Astrocyte of the cerebellum (primary cell): ENCODE measurements at places on chromosomes 1 and 21.
A peak's percentile ranks its signal among the peaks of the same experiment; 100 is the strongest.

DNA sequence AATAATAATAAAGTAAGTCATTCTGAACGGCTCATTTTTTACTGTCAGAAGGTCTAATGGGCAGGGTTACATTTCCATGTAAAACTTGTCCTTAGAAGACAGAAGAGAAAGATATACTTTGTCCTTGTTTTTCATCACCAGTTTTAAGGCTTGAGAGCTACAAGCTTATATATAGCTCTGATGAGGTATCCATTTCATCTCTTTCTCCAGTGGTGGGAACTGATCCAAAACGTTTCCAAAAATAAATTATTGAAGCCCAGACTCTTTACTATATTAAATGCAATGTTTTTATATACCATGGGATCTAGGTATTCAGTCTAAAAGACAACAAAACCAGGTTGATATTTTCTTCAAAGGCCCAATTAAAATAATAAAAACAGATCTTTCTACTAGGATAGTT, 8.7 kb downstream of the B3GALNT2 start:
- no peak for DNase-seq

GRCh38 chr1:246782120-246782900, 58.1 kb downstream of the SCCPDH start:
- peak; percentile 85 for DNase-seq

DNA sequence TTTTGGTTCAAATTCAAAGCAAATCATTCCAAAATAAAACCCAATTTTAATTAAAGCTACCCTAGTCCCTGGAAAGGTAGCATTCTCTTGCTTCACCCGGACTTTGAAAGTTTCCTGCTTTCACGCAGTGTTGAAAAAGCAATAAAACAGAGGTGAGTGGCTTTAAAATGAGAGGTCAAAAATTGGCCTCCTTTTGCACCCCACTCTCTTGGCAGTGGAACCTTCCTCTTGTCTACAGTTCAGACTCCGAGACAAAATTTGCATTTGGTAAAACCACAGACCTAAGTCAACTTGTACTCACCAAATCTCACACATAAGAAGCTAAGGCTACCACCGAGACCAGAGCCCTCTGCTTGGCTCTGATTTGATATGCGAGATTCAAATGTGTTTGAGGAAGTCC, 252.7 kb downstream of the TTLL7 start:
- no peak for DNase-seq

DNA sequence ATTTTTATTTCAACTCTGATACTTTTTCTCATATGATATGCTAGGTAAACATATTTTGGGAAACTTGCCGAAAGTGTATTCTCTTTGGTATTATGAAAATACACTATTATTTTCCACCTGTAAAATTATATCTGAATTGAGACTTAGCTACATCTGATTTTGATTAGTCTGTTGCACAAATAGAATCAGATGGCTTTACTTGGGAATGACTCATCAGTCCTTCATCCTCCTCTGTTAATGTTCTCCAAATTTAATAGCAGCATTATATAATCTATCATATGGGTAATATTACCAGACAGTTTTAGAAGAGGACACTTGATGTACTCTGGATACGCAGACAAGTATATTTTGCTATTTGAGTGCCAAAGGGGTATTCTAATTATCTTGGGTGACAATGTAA, 245.3 kb downstream of the CTH start:
- DNase-seq = no peak

DNA sequence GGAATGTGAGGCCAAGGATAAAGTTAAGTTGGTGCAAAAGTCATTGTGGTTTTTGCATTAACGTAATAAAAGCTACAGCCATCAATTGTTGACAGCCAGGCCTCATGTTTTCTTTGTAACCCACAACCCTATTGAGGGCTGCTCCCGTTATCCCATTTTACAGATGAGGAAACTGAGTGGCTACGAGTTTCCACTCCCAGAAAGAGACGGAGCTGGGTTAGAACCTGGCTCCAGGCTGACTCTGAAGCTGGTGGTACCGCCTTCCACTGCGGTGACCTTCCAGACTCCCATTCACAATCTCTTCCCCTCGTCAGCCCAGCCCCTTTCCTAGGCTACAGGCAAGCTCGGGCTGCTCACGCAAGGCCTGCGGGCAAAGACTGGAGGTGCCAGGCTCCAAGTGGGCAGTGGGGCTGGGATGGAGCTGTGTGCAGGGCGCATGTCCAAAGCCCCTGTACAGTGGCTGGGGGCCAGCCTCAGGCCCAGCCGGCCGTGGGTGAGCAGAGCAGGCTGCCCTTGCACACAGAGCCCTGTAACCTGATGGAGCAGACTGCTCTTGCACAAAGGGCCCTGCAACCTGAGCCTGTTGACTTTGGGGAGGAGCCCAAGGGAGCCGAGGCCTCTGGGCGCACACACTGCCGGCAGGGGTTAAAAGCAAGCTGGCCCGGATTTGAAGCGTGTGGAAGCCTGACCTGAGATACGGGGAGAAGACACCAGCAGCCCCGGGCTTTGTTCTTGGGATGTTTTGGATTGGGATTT, 97.4 kb upstream of the TMPRSS2 start:
- no peak for DNase-seq

- DNase-seq = no peak
These were observed 39.8 kb upstream of the SRP9 start for GRCh38 chr1:225737866-225738265.

DNA sequence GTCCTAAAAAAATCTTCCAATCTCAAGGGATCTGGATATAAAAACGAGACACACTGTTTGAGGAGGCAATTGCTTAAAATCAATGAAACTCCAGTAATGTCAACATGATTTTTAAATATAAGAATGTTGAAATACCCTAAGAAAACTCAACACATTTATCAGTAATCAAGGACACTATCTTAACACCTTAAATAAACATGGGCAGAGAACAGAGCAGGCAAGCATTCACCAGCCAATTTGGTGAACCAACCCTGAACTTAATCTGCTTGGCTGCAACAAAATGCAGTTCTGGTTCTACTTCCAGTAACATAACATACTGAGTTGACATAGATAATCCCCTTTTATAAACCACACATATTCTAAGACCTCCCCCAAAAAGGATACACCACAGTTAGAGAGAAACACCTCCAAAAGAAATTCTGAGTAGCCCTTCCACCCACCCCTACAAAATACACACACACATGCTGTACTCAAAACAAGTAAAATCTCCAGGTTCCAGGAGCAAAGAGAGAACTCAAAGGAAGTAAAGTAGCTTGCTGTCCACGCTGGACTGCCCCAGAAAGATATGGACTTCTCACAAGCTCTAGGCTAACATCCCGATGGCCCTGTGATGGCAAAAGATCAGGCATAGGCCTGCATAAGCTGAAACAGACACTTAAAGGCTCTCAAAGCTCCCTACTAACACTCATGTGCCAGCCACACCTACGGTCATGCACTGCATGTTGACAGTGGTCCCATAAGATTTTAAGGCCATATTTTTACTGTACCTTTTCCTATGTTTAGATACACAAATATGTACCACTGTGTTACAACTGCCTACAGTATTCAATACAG, 30.5 kb downstream of the TP53BP2 start:
- DNase-seq = no peak

- no peak for DNase-seq
These were observed 75.4 kb downstream of the RGS2 start for GRCh38 chr1:192884241-192884640.

DNA sequence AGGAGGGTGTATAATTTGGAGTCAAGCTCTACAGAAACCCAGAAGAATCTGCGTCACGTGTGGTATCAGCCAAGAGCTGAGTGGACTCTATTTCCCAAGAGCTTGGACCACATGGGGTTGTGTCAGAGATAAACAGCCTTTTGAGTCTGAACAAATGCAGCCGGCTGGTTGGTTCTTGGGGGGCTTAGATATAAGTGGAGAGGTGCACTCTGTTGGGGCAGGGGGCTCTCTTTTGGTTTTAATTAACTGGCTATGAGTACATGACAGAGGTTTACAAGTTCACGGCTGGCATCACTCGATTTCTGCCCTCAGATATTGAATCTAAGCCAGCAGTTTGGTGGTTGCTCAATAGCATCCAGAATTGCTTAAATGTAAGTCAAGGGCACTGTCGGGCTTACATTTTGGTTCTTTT, 501 bp upstream of the MRAP start:
- DNase-seq = no peak

DNA sequence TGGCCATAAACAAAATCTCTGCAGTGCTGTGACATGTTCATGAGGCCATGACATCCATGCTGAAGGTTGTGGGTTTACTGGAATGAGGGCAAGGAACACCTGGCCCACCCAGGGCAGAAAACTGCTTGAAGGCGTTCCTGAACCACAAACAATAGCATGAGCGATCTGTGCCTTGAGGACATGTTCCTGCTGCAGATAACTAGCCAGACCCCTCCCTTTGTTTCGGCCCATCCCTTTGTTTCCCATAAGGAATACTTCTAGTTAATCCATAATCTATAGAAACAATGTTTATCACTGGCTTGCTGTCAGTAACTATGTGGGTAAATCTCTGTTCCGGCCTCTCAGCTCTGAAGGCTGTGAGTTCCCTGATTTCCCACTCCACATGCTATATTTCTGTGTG, 28.9 kb upstream of the ABCD3 start:
- DNase-seq = no peak

DNA sequence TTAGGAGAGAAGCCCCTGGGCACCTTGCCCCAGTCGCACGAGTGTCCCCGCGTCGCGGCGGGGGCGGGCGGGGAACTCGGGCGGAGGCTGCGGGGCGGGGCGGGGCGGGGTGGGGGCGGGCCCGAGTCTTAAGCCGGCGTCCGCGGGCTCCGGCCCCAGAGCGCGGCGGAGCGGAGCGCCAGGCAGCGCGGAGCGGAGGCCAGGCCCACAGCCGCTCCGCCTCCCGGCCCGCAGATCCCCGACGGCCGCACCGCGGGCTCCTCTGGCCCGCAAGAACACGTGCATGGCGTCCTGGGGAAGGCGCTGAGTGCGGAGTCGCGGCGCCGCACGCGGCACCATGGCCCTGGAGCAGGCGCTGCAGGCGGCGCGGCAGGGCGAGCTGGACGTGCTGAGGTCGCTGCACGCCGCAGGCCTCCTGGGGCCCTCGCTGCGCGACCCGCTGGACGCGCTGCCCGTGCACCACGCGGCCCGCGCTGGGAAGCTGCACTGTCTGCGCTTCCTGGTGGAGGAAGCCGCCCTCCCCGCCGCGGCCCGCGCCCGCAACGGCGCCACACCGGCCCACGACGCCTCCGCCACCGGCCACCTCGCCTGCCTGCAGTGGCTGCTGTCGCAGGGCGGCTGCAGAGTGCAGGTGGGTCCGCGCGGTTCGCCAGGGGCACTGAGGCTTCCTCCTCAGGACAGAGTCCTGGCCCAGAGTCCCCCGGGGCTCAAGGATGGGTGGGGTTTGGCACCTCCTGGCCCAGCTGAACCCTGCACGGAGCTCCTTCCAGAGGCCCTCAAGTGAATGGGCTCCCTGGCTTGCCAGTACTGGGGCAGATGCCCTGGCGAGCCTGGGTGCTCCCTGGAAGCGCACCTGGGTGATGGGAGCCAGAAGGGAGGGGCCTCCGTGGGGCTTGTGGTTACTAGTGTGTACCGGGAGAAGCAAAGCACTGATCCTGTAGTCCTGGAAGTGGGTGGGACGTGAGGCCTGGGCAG, at the start of gene ESPN:
Gene ESPN, plus strand, starts transcription at position 158 of the 975 bp plus-strand sequence. Its CDS starts 180 bp downstream, at position 338.
- no peak for DNase-seq

DNA sequence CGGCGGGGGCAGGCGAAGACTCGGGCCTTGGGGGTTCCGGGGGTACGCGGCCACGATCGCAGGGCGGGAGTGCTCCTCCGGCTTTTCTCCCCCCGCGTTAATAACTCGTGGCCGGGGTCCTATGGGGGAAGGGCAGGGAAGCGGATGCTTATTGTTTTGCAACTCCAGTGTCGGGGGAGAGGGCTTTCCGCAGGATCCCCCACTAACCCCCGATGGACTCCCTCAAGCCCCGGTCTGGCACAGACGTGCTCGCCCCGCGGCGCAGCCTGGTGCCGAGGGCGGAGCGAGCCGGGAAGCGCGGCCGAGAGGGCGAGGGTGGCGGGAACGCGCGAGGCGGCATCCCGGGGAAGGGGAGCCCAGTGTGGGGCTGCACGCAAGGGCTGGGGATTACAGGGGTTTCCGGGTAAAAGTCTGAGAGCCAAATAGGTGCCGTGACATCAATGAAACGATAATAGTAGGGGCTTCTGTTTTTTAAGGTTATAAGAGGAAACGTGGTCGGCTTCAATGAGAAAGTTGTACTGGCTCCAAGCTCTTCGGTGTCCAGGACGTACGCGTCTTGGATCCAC, 772 bp downstream of the UCK2 start:
- DNase-seq = no peak

DNA sequence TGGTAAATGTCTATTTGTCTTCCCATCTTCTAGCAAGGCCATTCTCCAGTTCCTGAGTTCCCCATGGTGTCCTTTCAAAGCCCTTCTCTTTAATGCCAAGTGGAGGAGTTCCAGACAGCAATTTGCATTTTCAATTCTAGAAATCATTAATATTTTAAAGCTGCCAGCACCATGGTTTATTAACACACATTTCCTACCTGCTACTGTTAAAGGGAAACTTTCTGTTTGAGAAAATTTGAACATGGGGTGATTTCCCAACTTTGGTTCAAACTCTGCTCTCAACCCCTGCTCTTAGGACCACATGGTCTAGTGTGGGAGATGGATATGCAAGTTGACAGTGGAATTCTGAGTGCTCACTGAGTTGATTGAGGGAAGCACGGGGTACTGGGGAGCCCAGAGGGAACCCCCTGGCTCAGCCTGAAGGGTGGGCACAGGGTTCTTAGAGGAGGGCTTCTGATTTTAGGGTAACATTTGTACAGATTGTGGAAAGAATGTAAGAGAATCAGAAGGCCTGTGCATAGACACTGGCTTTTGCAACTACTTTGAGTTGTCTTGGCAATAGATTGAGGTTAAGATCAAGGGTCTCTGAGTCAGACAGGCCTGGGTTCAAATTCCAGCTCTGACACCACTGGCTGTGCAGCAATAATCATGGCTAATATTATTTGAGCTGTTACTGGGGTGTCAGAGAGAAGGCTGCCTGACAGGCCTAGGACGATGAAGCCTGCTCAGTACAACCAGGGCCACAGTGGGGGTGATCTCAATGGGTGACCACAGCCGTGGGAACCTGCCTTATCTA, 97.8 kb downstream of the BEND5 start:
- DNase-seq = no peak

DNA sequence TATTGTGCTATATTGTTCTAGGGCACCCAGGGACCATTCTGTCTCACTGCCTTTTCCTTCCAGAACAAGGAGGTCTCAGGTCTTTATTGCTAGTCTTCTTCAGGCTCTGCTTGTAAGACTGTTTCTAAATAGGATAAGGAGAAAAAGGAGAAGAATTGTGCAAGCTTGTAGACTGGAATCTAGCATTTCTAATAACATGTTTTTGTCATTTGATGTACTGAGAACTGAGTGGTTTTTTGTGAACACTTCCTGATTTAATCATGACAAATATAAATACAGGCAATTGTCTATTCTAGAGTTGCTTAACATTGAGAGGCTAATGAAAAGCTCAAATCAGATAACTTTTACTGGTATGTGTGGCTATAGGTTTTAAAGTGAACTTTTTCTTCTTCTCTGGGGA, 77.6 kb downstream of the CLIC4 start:
- no peak for DNase-seq

- DNase-seq = no peak
These were observed 1.8 kb upstream of the FOXO6 start for GRCh38 chr1:41359211-41360073.

GRCh38 chr1:225573216-225573615, 79.7 kb downstream of the ENAH start:
- peak; percentile 15 for DNase-seq

- DNase-seq = peak; percentile 62
These were observed 485.3 kb upstream of the PTBP2 start for GRCh38 chr1:96236156-96236739.
